Esophagus squamous epithelium (tissue), 5 donors: ENCODE measurements at places on chromosomes 7 and 10.

DNA sequence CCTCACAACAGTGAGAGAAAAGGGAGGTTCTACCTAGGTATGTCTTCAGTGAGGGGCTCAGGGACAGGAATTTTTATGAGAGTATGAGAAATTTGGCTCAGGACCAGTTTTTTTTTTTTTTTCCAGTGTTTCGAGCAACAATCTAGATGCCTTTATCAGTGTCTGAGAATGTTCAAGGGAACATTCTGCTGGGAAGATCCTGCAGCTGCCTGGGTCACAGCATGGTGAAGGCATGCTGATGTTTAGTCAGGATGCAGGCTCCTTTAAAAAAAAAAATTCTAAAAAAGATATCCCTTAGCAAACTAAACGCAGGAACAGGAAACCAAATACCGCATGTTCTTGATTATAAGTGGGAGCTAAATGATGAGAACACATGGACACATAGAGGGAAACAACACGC is 31.0 kb downstream of the SBDS start:
- no peak for DNase-seq

- no peak for DNase-seq
Measured at GRCh38 chr10:47164800-47165128, 135.2 kb upstream of the GDF10 start.

DNA sequence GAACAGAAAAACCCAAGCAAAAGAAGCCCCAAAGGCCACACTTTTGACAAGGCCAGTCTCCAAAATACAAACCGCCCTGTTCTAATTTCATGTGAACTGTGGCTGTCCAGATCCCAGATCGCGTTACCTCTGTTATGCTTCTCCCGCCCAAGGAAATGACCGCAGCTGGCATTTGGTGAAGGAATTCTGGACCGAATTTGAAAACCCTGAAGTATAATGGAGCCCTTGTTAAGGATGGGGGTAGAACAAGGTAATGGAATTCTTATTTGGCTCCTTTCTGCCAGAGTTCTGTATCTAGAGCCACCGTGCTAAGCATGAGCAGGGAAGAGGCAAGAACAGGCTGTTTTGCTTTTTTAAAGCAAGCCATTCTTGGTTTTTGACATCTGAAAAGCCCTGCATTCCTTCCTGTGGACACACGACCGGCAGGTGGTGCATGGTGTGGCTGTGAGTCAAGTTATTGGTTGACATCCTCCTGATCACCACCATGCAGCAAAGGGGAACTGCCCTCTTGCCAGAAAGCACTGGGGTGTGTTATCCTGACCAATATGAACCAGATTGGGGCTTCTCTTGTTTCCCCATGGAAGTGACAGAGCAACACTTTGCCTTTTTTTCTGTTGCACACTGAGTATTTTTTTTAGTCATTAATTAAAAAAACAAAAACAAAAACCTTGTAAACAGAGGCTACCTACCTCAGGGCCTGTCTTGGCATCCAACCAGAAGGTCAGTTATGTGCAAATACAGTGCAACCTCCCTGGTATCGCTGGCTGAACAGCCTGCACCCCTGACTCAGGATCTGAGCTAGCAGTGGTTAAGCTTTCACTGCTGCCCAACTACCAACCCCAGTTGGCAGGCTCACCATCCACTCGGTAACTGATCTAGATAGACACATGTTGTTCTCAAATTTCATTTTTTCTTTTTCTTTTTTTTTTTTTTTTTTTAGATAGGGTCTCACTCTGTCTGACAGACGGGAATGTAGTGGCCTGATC is 14.2 kb downstream of the UCMA start:
- DNase-seq, result no peak

GRCh38 chr10:132396494-132397035 is 435 bp upstream of the PWWP2B start:
- DNase-seq, result no peak

- DNase-seq, result no peak
Measured at GRCh38 chr10:82742898-82743297, 867.9 kb downstream of the NRG3 start.

GRCh38 chr10:84118395-84119006 is 20.8 kb upstream of the GHITM start:
- DNase-seq, result no peak

DNA sequence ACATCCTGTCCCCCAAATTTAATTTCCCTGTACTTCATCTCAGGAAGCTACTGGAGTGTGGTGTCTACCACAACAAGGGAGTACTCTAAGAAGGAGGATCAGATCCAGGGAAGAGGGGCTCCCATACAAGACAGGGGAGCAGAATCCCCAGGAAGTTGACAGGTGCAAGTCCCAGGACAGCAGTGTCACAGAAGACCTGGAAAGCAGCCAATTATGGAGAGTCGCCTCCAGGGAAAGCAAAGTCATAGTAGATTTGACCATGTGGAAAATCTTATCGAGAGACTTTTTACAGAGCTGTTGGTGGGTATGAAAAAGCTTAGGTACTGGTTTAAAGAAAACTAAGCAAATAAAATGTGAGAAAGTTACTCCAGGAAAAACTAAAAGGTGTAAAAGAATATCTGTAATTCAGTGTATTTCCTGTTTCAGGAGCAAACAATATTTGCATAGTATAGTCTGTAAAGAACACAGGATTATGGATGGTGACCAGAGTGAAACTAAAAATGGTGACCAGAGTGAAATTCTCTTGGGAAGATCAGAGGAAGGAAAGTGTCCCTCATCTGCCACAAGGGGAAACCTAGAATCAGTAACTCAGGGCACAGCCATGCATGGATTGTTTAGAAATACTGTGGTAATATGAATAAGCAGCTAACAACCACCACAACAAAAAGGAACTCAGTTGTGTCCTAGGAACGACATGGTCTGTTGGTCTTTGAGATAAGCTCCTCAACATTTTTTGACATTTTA is 44.5 kb downstream of the LANCL2 start:
- DNase-seq, result no peak

DNA sequence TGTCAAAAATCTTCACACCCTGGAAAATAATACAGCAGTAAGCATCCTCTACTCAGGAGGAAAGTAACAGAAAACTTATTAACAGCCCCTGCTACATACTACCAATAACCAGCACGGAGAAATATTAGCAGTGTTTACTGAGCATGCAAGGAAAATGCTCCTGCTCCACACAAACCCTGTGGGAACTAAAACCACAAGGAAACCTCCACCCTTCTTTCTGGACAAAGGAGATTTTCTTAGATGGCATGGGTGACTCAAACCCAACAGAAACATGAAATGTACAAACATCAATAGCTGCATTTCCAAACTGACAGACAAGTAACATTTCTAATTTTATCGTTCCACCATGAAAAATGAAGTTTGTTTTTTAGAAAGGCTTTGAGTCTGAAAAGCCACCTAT is 113.4 kb downstream of the VPS41 start:
- no peak for DNase-seq

DNA sequence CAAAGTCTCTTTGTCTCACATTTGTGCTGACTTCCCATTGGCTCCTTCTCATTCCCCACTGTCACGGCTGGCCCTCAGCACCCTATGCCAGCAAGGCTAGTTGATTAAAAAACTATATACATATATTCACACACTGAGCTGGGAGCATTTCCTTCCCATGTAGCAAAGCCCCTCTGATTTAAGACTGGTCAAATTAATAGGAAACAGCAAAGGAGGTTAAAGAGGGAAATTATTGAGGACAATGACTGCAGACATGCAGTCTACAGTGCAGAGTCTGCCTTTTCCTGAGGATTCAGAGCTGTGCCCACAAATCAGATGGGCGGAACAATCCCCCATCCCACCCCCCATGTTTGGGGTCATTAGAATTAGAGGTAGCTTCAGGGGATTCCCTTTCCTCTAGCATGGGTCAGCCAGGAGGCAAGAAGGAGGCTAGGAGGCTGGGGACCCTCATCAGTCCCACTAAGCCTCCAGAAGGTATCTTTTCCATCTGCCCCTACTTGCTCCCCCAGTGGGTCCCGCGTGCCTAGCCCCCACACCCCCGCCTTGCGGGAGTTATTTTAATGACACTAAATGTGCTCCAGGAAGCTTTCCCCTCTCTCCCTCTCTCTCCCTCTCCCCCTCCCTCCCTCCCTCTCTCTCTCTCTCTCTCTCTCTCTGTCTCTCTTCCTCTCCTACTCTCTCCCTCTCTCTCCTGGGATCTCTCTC is 9.8 kb upstream of the DLX6 start:
- no peak for DNase-seq

- no peak for DNase-seq
Measured at GRCh38 chr10:83533290-83533689, 606.0 kb upstream of the GHITM start.

DNA sequence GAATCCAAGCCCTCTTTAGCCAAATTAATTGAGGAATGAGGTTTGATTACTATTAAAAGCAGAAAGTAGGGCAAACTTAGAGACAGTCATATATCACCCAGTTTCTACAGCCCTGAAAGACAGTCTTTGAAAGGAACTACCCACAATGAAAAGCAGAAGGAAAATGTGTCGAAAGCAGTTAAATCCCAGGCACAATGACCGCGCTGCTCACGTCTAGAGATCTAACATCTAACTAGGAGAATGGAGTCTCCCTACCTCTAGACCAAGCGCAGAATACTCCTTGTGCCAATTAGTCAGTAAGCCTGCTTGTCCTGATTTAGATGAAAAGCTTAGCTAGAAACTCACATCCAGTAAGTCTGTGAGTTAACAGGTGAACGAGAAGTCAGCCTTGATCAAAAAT is 350.0 kb downstream of the FGFR2 start:
- DNase-seq, result no peak

DNA sequence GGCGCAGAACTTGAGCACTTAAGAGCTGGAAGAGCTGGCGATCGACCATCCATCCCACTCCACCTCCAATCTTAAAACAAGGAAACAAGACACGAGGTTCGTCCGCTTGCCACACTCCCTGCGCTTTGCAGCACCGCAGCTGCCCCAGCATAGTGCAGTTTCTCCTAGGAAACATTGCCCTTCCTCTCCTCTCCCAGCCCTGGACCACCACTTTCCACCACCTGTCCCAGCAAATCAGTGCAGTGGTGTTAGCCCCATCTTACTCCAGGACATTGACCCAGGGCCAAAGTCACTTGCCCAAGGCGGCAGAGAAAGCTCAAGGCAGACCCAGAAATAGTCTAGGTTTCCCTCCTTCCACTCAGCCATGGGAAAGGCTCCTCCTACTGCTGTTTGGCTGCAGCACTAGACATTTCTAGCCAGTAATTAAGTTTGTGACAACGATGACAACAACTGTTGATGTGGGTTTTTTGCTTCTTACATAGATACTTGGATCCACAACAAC is 1.5 kb upstream of the PARD3 start:
- DNase-seq, result no peak

- no peak for DNase-seq
Measured at GRCh38 chr7:22356010-22356691, 803 bp downstream of the RAPGEF5 start.

DNA sequence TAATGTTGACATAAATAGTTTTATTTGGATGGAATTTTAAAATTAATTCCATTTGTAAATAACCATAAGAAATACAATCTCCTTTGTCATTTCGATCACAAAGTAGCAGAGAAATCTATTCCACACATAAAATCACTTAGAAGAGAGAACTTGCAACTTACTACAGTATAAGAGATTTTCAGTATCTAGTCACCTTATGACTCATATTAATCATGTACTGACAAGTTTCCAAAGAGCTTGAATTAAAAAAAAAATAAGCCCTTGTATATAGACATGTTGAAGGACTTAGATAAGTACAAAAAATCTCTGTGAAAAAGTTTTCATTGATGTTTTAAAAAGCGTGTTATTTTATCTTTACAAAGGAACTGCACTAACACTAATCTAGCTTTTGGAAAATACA is 207.1 kb upstream of the ETV1 start:
- DNase-seq, result no peak

DNA sequence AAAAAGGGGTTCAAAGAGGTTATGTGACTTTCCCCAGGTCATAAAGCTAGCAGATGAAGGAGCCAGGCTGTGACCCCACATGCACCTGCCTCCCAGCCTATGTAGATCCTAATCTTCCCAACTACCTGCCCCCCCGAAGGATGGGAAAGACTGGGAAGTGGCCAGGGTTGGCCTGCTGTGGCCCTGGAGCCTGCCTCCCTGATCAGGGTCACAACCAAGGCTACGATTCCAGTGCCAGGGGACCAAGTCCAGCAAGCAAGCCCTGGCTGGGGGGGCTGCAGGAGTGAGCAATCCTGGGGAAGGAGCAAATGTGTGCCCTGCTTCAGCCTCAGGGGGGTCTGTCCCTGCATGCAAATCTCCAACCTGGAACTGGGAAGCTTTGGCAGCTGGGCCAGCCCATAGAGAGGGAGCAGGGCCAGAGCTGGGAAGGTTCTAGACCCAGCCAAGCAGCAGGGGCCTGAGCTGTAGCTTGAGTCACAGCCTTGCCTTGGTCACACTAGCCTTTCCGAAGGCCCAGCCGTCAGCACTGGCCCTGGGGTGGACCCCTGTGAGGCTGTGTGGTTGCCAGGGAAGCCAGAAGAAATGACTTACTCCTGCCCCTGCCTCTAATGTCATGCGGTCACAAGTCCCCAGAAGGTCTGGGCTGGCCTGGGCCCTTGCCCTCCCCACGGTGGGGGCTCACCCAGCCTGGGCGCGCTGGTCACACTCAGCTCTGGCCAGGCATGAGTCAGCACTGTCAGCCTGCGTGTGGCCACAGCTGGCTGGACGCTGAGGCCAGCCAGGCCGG is 96.4 kb upstream of the ZMIZ1 start:
- no peak for DNase-seq

DNA sequence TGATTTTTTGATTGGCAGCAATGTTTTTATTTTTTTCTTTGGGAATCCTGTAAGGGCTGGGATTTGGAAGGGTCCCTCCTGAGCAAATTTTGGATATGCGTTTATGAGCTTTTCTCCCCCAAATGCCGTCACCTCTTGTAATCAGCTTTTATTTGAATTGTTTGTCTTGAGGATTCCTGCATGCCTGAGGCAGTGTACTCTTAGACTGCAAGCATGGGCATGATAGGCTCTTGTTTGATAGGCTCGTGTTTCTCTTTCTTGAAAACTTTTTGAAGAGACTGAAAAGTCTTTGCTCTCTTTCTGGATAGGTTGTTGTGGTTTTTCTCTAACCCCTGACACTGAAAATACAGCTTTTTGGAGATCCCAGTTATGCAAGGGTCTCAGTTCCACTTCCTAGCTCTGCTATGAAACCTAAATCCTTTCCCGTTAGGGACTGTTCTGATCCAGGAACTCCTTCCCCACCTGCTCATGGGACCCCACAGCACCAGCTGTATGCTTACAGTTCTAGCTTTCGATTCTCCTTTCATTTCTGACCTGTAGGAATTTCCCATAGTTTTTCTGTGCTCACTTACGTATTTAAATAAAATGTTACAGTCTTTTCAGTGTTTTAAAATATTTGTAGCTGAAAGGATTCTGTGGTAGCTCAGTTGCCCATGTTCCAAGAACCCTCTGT is 17.2 kb downstream of the TSPAN13 start:
- no peak for DNase-seq

DNA sequence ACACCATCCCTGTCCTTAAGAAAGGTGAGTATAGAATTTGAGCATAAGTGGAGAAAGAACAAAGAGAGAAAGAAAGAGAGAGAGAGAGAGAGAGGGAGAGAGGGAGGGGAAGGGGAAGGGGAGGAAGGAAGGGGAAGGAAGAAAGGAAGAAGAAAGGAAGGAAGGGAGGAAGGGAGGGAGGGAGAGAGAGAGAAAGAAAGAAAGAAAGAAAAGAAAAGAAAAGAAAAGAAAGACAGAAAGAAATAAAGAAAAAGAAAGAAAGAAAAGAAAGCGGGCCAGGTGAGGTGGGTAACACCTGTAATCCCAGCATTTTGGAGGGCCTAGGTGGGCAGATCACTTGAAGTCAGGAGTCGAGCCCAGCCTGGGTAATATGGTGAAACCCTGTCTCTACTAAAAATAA is 19.9 kb downstream of the CCL24 start:
- no peak for DNase-seq
